NCI-H226 (cell line): ENCODE measurements at places on chromosomes 6 and 20.

DNA sequence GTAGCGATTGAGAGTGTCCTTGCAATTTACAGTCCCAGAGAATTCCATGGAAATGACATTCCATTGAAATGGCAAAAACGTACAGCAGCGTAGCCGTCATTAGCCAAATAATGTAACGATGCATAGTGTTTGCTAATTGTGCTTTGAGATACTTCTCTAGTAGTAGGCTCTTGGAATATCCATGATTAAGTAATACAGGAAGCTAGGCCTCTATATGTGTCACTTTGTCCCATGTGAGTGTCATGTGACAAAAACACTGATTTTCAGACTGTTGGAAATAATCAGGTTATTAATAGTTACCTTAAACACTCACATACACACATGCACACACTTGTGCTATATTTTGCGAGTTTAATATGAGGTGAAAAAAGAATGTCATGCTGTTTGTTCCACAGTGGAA lies 35.2 kb downstream of the SLX4IP start:
- no peak for DNase-seq

DNA sequence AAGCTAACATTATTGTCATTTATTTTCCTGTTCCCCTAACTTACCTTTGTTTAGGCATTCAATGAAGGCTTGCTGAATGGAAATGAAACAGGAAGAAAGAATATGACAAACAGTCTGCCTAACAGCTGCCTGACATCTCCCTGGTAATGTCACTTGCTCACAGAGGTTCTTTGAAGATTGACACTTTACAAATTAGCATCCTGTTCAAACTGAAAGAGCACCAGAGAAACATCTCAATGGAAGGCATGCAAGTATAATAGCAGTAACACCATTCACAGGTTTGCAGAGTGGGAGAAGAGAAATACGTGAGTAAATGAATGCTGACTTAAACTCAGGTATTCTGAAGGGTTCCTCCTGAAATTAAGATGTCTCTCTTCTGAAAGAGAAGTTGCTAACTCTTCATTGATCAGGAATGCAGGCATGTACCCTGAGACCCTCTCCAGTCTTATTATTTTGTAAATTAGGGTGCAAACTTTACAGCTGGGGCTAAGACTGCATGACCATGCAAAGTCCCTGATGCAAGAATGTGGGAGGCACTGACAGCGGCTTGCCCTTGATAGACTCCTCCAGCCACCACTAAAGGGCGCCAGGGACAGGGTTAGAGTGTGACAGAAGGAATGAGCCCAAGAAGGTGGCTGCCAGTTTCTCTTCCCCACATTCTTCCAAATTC lies 1.3 kb upstream of the SMLR1 start:
- DNase-seq = no peak

DNA sequence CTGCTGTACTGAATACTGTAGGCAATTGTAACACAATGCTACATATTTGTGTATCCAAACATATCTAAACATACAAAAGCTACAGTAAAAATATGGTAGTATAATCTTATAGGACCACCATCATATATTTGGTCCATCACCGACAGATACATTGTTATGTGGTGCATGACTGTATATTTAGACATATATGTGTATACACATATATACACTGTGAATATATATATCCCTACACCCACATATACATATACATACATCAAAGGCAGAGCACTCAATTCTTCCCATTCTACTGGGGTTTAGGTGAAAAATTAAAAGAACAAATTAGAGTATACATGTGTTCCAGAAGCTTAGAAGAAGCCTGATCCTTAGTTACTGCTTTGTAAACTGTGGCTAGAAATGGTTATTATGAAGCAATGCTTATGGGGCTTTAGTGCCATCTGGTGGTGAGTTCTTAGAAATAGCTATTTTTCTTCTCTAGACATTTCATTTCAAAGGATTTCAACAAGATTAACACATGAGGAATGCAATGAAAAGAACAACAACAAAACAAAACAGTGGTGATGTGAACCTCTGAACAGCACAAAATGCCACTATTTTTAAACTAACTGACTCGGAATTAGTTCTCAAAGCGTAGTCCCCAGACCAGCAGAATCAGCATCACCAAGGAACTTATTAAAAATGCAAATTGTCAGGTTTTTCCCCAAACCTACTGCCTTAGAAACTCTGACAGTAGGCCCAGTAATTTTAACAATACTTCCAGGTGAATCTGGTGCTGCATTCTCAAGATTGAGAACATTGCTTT lies 38.0 kb downstream of the PKHD1 start:
- DNase-seq = no peak

DNA sequence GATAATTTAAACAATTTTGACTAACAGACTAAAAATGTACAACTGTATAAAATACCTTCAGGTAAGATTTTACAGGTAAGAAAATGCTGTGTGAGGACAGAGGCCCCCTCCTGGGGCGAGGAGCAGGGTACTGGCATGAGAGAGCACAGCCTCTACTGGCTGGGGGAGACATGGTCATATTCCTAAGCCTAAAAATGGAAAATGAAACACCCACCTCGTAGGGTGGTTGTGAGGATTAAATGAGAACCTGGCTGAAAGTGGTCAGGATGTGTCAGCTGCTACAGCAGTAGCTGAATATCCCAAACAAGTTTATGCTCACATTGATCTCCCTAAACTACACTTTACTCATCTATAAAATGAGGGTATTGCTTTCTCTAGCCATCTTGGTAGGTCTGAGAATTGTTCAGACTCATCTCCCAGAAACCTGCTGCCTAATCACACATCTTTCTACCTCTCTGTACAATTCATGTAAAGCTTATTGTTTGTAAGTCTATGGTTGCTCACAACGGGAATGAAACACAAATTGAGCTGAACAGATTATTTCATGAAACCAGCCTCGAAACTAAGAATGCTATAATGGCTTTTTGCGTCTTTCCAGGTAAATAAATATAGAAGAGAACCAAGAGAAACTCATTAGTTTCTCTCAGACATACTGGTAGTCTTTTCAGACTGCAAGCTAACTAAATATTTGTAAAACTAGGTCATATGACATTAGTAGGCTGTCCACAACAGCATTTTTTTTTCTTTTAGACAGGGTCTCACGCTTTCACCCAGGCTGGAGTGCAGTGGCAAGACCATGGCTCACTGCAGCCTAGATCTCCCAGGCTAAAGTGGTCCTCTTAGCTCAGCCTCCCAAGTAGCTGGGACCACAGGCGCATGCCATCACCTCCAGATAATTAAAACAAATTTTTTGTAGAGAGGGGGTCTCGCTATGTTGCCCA lies 69.6 kb downstream of the POPDC3 start:
- no peak for DNase-seq

DNA sequence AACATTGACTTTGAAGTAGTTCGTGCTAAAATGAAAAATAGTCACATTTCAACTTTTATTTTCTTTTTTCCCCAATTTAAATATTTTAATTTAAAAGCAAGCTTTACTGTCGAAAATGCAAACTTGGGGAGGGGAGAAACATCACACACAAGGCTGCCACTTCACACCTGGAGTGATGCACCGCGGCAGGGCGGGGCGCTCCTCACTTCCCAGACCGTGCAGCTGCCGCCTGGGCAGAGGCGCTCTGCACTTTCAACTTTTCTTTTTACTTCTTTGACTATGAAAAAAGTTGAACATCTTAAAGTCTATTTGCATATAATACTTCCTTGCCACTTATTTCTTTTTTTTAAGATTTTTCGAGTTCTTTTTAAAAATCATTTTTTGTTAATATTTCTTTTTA lies 993.3 kb upstream of the GJE1 start:
- DNase-seq = no peak

DNA sequence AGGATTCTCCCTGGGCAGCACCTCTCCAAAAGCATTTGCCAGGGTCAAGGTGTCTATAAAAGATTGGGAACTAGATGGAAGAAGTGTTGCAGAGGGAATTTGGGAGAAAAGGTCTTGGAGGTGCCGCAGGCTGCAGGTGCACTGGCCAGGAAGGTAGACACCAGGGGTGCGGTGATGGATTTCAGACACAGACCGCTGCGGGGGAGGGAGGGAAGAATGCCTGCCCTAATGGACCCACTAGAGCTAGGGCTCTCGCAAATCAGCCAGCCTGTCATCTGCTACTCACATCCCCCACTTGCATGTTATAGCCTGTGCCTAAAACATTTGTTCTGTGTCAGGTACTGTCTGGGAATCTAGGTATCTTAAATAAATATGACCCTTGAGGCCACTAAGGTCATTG lies 193.6 kb upstream of the SLC24A3 start:
- DNase-seq = no peak

DNA sequence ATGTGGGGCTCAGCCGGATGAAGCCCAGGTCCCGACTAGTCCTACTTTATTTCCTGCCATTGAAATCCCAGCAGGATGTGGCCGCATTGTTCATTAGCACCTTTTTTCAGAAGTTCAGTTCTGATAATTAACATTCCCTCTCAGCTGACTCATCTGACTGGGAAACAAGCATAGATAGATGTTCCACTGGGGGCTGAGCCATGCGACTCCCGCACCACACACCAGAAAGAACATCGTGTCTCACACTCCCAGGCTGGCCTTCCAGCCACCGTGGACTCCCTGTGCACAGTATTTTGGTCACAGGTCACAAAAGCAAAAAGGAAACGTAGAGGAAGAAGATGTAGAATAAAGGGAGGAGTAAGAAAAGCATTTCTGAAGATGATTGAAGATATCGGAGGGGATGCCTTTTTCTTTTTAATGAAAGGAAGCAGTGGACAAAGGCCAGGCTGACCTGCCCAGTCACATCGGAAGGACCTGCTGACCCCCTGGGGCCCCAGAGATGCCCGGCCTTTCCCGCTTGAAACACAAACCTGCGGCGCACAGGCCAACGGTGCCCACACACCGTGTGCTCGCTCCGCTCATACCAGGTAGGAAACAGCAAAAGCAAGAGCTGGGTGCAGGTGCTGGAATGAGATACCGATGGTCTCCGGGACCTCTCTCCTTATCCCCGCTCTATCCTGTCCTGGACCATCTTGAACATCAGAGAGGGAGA lies 11.8 kb downstream of the RPS6KA2 start:
- no peak for DNase-seq

DNA sequence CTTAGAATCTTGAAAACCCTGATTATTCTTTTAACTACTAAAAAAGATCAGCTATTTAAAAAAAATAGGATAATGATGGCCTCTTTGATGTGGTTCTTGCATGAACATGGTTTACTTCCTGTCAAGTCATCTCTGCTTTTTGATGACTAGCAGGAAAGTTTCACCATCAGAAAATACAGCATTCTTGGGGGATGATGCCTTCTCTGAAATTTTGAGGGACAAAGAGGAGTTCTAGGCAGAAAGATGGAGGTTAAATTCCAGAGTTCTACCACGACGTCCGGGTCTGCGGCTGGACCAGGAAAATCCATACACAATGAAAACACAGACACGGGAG lies 130.4 kb downstream of the OLIG3 start:
- peak; percentile 58 for DNase-seq

GRCh38 chr6:44234101-44235025 lies 11.0 kb downstream of the SLC29A1 start:
- peak; percentile 81 for DNase-seq

DNA sequence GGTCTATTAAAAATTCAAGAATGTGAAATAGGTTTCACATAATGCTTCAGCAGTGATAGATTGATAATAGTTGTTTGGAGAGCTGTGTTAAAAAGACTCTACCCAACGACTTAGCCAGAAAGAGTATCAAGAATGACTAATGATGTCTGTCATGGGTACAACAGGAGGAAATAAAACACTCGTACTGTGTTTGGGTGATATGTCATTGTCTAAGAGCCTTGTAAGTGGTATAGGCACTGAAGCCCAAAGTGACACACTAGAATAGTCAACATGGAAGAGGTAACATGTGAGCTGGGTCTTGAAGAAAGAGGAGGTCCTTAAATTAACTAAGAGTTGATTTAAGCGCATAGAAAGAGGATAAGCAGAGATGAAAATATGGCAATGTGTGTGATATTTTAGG lies 471.8 kb upstream of the MAN1A1 start:
- no peak for DNase-seq

DNA sequence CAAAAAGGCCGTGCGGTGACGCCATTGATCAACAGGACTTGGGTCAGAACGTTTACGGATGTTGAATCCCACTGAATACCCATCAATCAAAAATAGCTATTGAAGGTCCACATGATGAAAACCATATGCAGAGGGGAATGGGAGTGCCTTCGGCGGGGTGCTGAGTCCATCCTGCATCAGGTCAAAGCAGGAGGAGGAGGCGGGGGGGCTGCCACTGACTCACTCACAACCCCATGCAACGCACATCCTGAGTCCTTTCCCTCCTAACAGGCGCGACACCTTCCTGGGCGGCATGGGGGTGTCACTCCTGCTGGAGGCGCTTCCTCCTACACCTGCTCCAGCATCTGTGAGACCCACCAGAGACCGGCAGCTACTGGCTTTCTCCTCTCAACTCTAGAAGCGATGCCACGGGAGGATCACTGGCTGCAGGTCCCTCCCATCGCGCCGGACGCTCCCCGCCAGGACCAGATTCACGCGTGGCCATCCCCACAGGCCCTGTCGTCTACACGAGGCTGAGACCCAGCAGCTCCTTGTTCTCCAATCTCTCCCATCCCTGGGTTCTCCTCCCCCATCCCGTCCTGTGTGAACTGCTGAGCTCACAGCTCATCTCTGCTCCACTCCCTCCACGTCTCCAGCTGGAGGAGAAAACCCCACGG lies 170.6 kb upstream of the THBS2 start:
- DNase-seq = no peak

GRCh38 chr6:30618270-30618797 lies 694 bp downstream of the MRPS18B start:
- no peak for DNase-seq

- DNase-seq = peak; percentile 9
Measured at GRCh38 chr6:152575621-152576150, 61.5 kb downstream of the SYNE1 start.

- no peak for DNase-seq
Measured at GRCh38 chr6:9131616-9132015, 696.3 kb upstream of the SLC35B3 start.

DNA sequence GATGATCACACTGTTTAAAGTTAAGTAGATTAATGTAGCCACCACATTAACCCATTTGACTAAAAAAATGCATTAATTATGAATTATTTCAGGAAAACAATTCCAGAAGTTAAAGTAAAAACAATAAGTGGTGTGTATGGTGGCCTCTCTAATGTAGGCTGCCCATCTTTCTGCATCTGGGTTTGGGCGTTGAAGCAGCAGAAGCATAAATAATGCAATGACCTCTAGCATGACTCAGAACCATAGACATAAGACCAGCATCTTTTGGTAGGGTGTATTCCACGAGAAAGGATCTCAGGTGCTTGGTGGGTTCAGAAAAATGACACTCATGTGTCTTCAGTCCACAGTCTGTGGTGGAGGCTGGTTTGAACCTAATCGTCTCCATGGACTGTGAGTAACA lies 18.6 kb upstream of the NKAIN2 start:
- DNase-seq = no peak

GRCh38 chr6:9388596-9388995 lies 953.3 kb upstream of the SLC35B3 start:
- DNase-seq = no peak
